ENCODE measurements at places on chromosomes 12 and 14.

DNA sequence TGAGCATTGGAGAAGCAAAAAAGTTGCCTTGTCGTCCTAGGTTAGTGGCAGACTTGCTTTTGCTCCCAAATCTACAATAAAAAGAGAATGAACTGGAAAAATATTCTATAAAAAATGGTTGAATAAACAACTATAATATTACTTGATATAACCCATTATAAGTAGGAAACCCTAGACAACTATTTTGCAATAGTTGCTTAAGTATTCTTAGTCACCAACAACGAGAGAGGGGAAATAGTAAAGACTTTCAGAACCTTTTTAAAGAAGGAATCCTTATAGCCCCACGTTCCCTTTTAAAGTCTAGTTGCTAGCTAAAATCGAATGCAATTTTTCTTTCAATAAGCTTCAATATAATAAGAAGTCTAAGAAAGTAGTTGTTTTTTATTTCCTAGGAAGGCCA is 17.5 kb downstream of the AQP6 start:
- no peak for DNase-seq

- DNase-seq = no peak
These were observed 24.2 kb downstream of the OTUB2 start for GRCh38 chr14:94050231-94050880.

DNA sequence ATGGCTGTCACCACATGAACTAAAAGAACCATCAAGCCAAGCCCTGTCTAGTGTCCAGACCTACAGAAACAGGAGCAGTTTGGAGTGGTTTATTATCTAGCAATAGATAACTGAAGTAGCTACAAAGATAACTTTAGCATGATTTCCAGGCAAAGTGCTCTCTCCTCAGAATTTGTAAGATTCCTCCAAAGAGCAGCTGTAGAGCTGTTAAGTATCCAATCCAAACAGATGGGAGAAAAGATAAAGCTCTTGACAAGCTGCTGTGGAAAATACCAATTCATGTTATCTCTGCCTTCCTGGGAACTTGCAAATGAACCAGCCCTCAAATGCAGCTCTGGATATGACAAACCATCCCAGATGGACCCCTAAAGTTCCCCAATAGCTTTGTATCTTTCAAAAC is 78.9 kb upstream of the RESF1 start:
- no peak for DNase-seq

- no peak for DNase-seq
These were observed 397.9 kb upstream of the ATP2B1 start for GRCh38 chr12:90106568-90106967.

GRCh38 chr12:106140223-106140986 is 1.7 kb upstream of the NUAK1 start:
- no peak for DNase-seq

GRCh38 chr14:62138593-62138992 is 376.4 kb downstream of the SNAPC1 start:
- no peak for DNase-seq

DNA sequence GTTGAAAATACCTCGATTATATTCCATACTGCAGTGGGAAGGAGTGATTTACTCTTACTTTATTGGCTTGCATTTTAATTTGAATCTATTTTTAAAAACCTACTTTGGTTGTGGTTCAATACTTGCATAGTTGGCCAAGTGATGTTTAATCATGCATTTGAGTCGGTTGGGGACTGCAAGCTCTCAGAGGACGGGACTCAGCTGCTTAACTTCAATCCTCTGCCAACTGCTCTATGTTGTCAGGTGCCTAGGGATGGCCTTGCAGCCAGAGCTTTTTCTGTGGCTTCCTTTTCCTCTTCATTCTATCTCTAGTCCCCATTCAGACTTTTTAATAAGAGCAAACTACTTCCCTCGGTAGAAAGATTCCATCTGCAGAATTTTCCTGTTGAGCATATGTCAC is 53.4 kb upstream of the KRR1 start:
- no peak for DNase-seq

DNA sequence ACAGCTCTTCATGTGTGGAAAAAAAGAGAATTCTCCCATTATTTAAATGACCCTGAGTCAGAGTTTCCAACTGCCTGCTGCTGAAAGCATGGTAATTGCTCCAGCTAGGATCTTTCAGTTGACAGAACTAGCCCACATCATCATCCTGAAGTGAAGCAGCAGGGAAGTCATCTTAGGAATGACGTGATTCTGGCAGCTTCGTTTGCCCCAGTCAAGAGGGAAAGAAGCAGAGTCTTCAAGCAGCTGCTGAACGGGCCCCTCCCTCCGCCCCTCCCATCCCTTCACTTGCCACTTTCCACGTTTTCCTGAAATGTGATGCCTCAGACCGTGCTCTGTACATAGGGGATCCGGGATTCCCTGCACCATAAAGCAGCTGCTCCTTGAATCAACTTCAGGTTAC is 455.0 kb upstream of the TMEM132C start:
- no peak for DNase-seq

DNA sequence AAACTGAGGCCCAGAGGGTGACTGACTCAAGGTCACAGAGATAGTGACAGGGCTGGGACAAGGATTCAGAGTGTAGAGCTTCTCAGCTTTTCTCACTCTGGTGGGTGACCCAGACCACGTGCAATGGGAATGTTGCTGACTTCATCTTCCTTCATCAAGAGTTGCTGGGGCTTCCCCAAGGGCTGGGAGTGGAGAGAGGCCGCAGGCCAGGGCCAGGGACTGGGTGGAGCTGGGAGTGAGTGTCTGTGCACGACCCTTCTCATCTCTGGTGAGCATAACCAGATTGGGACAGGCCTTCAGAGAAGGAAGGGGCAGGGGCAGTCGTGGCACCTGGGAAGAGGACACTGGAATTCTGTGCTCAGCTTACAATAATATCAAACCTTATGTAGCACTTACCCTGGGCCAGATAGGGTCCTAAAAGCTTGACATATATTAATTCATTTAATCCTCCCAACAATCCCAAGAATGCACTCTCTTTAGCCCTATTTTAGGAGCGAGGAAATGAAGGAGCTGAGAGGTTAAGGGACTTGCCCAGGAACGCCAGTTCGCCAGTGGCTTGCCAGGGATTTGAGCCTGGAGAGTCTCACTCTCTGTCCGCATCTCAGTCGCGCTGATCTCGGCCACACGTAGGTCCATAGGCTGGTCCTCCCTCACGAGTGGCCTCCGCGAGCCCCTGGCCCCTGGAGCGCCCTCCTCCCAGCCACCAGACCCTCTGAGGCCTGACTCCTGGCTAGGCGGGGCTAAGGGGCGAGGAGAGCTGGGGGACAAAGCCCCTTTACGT is 15.8 kb downstream of the KRT18 start:
- DNase-seq = no peak

DNA sequence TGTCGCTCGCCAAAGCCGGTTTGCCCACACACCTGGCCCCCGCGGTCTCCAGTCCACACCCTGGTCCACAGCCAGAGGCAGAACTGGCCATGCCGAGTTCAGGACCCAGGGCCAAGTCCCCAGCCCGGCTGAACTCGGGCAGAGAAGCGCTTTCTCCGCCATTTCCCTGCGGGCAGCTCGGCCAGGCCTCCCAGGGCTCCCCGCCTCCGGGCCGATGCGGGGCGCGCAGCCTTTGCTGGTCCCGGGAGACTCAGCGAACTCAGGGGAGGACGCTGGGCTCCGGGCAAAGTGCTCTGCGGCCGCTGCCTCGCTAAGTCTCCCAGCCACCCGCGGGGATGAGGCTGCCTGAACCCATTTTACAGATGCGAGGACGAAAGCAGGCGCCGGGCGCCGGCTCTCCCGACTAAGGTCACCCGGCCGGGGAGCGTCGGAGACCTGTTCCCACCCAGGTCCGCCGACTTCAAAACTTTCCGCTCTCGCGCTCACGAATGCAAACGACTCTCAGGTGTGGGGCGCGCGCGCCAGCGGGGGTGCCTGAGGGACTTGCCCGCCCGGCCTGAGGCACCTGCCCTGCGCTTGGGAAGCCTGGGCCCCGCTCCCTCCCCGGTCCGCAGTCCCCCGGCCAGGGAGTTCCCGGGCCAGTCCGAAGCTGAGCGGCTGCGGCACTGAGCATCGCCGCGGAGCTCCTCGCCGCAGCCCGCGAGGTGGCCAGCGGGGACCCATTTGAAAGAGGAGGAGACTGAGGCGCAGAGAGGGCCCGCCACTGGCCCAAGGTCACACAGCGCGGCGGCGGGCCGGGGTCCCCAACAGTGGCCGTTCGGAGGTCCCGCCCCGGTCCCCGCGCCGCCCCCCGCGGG is 627 bp downstream of the TESC start:
- DNase-seq = no peak

DNA sequence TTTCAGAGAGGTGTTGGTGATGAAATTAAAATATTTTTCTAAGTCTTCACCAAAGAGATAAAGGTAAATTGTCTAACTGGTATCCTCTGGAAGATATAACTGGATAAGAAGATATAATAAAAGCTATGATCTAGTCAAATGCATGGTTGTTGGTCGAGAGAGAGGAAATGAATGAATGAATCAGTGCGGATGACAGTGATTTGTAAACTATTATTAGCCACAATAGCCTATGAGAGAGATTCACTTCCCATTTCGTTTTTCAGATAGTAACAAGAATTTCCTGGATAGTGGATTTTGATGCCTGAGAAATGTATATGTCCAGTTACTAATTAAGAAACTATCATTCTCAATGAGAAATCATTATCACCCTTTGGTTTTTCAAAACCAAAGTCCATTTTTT is 63.1 kb downstream of the HEATR5A start:
- DNase-seq = no peak

DNA sequence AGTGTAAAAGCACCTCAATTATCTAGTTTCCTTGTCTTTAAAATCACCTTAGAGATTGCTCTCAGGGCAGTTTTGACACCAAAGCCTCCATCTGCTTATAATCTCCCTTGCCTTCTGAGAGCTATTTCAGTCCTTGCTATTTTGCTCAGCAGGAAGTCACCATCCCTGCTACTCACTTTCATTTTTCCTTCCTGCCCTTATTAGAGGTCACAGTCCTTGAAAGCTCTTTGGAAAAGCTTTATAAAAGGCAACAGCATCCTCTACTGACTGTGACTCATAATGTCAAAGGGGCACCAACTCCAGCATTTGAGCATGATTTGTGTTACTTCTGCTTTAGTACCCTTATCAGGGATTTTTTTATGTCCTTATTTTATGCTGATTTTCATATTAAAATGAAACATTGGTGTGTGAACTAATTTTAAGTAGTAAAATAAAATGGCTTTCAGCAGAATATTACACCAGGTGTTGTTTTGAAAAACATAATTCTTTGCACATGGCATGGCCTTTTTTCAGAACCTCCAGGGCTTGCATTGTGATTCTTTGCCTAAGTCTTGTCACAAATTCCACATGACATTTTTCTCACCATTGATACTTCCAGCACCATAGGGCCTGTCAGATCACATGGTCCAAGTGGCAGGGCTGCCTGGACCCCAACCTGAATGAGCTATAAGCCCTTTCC is 213.0 kb downstream of the ADAMTS20 start:
- no peak for DNase-seq

GRCh38 chr14:39731912-39732311 is 299.7 kb upstream of the FBXO33 start:
- no peak for DNase-seq

- DNase-seq = no peak
These were observed 155.4 kb upstream of the PLEKHG7 start for GRCh38 chr12:92547420-92547819.

GRCh38 chr12:25257590-25258324 is 7.0 kb upstream of the KRAS start:
- DNase-seq = no peak

GRCh38 chr12:38662829-38663228 is 242.6 kb downstream of the CPNE8 start:
- no peak for DNase-seq

- no peak for DNase-seq
These were observed 94.4 kb downstream of the DAD1 start for GRCh38 chr14:22494486-22495135.

GRCh38 chr12:112238441-112238840 is 113.1 kb downstream of the TRAFD1 start:
- DNase-seq = no peak

- no peak for DNase-seq
These were observed 14.9 kb downstream of the ABCB9 start for GRCh38 chr12:122951406-122951805.

GRCh38 chr12:110533607-110534006 is 31.5 kb downstream of the RAD9B start:
- no peak for DNase-seq

DNA sequence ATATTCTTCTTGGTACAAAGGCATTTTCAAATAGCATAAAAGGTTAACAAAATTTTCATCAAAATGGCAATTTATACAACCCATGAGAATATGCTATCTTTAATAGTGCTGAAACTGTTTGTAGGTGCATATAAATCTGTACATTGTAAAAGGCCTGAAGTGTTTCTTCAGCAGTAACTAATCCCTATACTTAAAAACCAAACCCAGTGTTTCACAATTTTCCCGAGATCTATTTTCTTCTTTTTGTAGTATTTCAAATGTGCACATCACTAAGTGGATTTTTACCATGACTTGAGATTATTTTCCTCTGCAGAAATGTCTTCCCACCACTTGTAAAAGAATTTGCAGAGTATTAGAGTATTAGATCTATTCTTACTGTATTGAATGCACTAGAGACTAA is 76.5 kb downstream of the FERMT2 start:
- DNase-seq = no peak

DNA sequence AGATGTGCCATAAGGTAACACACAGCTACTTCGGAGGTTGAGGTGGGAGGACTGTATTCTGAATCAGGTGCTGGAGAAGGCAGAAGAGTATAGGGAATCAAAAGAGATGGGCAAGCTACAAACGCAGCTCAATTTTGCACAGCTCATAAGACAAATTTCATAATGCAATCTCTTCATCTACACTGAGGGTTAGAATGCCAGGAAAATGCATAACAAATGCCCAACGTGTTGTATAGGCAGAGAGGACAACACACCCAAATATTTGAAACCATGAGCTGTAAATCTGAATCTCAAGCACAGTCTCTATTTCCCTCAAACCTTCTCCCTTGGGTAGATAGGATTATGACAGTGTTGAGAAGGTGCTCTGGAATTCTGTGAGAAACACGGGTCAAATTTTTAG is 263.1 kb upstream of the FOXN3 start:
- no peak for DNase-seq

DNA sequence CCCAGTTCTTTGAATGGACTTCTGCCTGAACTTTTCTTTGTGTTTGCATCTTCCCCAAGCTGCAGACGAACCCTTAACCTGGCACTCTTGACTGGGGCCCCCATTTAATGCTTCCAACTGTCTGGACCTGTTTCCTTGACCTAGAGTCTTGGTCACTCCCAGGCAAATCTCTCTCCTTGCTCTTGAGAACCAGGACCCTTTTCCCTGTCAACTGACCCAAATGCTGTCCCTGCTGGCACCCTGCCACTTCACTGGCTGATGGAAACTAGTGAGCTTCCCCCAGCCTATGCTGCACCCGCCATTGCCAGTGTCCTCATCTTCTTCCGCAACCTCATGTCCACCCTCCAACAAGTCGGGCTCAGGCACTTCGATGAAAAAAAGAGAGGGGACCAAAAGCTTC is 79.5 kb downstream of the PRIMA1 start:
- no peak for DNase-seq

DNA sequence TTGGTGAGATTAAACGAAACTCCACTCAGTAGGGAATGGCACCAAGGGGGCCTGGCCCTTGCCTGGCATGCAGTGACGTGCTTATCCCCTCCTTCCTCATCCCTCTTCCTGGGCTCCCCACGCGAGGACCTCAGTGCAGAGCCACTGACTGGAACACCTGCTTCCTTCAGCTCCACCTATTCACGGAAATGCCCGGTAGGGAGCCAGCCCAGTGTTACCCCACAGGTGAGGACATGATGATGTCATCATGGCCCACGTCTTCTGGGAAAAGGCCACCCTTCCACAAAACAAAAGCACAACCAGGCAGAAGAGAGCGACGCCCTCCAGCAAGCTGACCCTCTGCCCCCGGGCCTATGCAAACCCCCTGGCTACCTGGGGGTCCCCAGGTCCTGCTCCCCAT is 42.1 kb downstream of the CCDC85C start:
- no peak for DNase-seq

- DNase-seq = no peak
These were observed at the start of gene CRIP2 for GRCh38 chr14:105474483-105475268. Gene CRIP2, plus strand, starts transcription at chr14:105474821. Its CDS starts 42 bp downstream, at chr14:105474863.

All from stimulated activated CD8-positive, alpha-beta memory T cell treated with anti-CD3 and anti-CD28 coated beads, Interleukin-4, amount 100 ng/mL, for 1 hour (primary cell).